Left renal pelvis (tissue), 4 donors: ENCODE measurements at places on chromosomes 3 and 15. TPM values are rescaled to one million over a fixed set of nuclear protein-coding genes. Genes with fewer than 3 reads are reported as not detected.

Gene FBXL2
- 26.4 TPM for polyA plus RNA-seq

Gene RARRES1
- polyA plus RNA-seq = 8.2 TPM

Gene BFSP2
- polyA plus RNA-seq = not detected

Gene GXYLT2
- polyA plus RNA-seq = 13.1 TPM

Gene OCA2
- polyA plus RNA-seq = 2.7 TPM

Gene LRTM1
- polyA plus RNA-seq = not detected

GRCh38 chr3:194736277-194736895 is 50.7 kb downstream of the FAM43A start:
- no peak for DNase-seq

DNA sequence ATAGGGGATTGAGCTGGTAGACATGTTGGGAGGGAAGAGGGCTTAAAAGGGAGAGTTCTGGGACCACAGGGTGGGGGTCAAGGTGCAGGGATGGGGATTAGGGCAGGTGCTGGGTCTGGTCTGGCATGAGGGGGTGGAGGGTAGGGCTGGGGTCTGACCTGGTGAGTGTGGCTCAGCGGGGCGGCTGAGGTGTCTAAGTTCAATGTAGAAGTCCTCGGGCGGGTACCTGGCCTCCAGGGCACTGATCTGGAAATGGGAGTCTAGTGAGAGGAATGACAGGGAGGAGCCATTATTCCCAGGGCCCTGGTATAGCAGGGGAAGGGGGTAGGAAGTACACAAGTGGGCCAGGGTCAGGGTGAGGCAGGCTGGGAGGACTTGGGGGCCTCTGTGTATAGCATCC is 39.6 kb downstream of the RAB11A start:
- DNase-seq = no peak

DNA sequence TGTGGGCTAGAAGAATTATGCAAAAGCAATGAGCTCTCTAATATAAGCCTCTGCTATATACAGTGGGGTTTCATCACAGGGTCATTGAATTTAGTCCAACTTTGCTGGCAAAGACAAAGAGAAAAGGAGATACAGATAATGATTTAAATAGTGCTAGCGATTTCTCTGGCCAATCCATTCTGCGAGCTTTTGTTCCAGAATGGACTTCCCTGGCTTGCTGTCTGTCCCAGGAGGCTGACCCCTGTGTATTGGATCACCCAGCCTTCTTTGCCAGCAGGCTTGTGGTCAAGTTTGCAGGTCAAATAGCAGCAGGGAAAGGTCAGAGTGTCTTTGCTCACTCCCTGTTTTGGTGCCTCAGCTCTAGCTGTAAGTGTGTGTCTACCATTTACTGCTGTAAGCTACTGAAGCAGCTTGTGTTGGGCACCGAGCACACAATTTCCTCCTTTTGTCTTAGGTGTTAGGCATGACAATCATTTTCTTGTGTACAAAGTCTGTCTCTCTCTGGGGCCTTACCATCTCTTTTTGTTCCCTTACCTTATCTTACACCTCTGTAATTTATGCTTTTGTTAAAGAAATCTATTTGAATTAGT is 55.7 kb downstream of the UNC13C start:
- no peak for DNase-seq

- no peak for DNase-seq
These were observed 570.6 kb downstream of the FOXP1 start for GRCh38 chr3:71012971-71013370.

- no peak for DNase-seq
These were observed 108.5 kb downstream of the APBA2 start for GRCh38 chr15:28994142-28994830.

GRCh38 chr3:125651244-125651643 is 55.9 kb upstream of the OSBPL11 start:
- DNase-seq = no peak

- no peak for DNase-seq
These were observed 587 bp downstream of the WDR49 start for GRCh38 chr3:167653155-167653554.

DNA sequence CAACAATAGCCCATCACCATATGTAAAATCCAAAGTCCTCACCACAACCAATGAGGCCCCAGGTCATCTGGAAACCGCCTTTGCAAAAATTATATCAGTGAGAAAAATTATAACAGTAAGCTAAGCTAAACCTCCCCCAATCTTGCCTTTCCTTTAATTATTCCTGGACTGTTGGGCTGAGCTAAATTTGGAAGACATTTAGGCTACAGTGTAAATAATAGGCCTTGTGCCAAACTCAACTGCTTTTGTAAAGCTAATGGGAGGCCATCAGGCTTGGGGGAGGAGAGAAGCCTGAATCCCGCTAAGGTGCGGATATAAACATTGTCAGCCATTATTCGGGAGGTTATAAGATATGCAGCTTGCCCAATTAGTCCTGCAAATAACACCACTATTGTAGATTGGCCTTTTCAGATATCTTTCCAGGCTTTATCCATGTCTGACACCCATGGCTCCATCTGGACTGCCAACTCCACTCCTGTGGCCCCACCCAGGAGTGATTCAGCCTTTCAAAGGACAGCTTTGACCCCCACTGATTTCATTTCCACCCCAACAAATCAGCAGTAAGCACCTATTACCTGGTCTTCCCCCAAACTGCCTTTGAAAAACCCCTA is 53.0 kb upstream of the CA12 start:
- DNase-seq = no peak

DNA sequence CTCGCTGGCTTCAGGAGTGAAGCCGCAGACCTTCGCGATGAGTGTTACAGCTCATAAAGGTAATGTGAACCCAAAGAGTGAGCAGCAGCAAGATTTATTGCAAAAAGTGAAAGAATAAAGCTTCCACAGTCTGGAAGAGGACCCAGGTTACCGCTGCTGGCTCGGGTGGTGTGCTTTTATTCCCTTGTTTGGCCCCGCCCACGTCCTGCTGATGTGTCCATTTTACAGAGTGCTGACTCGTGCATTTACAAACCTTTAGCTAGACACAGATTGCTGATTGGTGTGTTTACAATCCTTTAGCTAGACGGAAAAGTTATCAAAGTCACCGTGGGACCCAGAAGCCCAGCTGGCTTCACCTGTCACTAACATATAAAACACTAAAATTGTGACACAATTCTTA is 1464.5 kb downstream of the ZPLD1 start:
- DNase-seq = no peak

- DNase-seq = no peak
These were observed 7.8 kb downstream of the CSK start for GRCh38 chr15:74789741-74790079.

- DNase-seq = no peak
These were observed 1.9 kb downstream of the DMXL2 start for GRCh38 chr15:51620641-51621040.

- no peak for DNase-seq
These were observed 284.2 kb upstream of the TPM1 start for GRCh38 chr15:62758126-62758951.

DNA sequence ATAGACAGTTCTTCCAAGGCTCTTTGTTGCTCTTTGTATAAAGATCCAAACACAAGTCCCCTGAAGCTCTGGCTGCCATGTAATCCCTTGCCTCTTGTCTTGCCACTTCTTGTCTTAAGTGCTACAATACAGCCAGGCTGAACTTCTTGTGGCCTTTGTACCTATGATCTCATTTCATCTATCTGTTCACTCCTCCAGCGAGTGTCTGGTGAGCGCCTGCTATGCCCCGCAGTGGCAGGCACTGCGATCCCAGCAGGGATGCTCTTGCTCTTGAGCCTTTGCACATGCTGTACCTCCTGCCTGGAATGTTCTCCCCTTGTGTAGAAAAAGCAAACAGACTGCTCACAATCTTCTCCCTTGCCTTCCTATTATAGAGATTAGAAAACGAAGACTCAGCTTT is 81.9 kb upstream of the ADPGK start:
- no peak for DNase-seq

DNA sequence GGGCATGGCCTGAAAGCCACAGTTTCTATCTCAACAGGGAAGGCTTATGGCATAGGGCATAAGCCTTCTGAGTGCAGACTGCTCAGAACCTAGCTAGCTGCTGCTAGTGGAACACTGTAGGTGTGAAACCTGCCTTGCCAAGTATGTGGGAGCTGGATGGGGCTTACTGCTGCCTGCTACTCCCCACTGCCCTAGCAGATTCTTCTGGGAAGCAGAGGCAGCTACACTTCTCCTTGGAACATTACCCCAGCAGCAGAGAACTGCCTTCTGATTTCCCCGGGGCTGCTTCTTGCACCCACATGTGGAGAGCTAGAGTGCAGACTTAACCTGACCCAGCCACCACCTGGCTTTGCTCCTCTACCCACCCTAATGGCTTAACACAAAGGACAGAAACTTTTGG is 215.7 kb downstream of the POLQ start:
- DNase-seq = no peak

GRCh38 chr15:87874896-87875711 is 381.4 kb downstream of the NTRK3 start:
- no peak for DNase-seq
